ENCODE measurements at places on chromosomes 2 and 18. TPM values are rescaled to one million over a fixed set of nuclear protein-coding genes. Genes with fewer than 3 reads are reported as not detected.

The STPG4 gene
- total RNA-seq: 0.64 TPM

The GALM gene
- total RNA-seq: 9.8 TPM

The MATN3 gene
- 13.3 TPM for total RNA-seq

The PARD6G gene
- 26.9 TPM for total RNA-seq

The PECR gene
- total RNA-seq: 17.0 TPM

The KCNG3 gene
- 0.14 TPM for total RNA-seq

The GTF2A1L gene
- total RNA-seq: not detected

The CACNB4 gene
- 2.9 TPM for total RNA-seq

The NOSTRIN gene
- total RNA-seq: not detected

The KYNU gene
- total RNA-seq: 0.72 TPM

The CEP68 gene
- 6.9 TPM for total RNA-seq

The CHN1 gene
- 23.9 TPM for total RNA-seq

The MDH1B gene
- 1.9 TPM for total RNA-seq

The RUFY4 gene
- not detected for total RNA-seq

All from astrocyte (in vitro differentiated cells and primary cell).